ENCODE measurements at places on chromosomes 13 and 19. TPM values are rescaled to one million over a fixed set of nuclear protein-coding genes. Genes with fewer than 3 reads are reported as not detected.
A peak's percentile ranks its signal among the peaks of the same experiment; 100 is the strongest.

- DNase-seq = peak; percentile 11
Observed at GRCh38 chr19:30064348-30064699, 122.3 kb downstream of the URI1 start.

GRCh38 chr13:43127827-43128226, 104.4 kb downstream of the DNAJC15 start:
- DNase-seq = no peak

DNA sequence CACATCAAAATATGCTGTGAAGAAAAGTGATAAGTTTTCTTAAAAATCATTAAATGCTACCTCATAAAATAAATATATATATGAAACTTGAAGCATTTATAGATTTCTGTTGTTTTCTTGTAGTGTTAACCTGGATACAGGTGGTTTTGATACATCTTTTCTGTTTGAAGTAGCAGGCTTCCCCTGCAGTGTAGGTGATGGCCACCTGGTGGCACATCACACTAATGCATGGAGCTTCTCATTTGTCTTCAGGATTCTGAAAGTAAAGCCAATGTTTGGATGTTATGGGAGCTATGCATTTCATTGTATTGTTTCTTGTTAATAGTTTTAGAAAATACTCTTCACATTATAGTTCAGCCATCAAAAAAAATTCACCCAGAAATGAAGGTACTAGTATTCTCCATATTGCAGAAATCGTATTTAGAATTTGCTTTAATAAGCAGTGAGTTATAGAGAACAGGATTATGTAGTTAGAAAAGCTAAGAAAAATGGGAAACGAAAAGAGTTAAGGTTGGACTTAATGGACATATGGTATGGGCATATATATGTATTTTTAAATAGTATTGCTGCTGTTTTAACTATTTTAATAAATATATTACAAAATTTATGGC, 18.7 kb downstream of the GPR180 start:
- DNase-seq = no peak

- no peak for DNase-seq
Observed at GRCh38 chr19:50878851-50879250, 5.6 kb downstream of the KLK2 start.

- DNase-seq = no peak
Observed at GRCh38 chr19:6580313-6580712, 10.6 kb downstream of the CD70 start.

GRCh38 chr19:33295621-33296487, 6.5 kb downstream of the CEBPA start:
- DNase-seq = no peak

Gene CLDND2
- 2.3 TPM for total RNA-seq

Gene TMEM238
- total RNA-seq = 2.2 TPM

Gene SLC25A41
- not detected for total RNA-seq

Gene WDR88
- total RNA-seq = not detected

All from heart left ventricle (tissue), 16 donors.